CD4-positive, alpha-beta memory T cell (primary cell): ENCODE measurements at places on chromosomes 6 and 20. TPM values are rescaled to one million over a fixed set of nuclear protein-coding genes. Genes with fewer than 3 reads are reported as not detected.

The CPXM1 gene
- not detected for total RNA-seq

The DEFB124 gene
- total RNA-seq = not detected

- no peak for DNase-seq
- H3K4me1 ChIP-seq = no peaks in the 10 kb centered on the region
- H3K4me3 ChIP-seq = no peak overlapping the region
- no peaks in the 10 kb centered on the region for H3K27me3 ChIP-seq
These were observed 29.4 kb upstream of the FOXO3 start for GRCh38 chr6:108531332-108531731.

The TULP1 gene
- total RNA-seq = not detected

- no peak for DNase-seq
- no peaks in the 10 kb centered on the region for H3K4me1 ChIP-seq
- no peaks in the 10 kb centered on the region for H3K36me3 ChIP-seq
These were observed 15.6 kb downstream of the CHRNA4 start for GRCh38 chr20:63345328-63346100.

- no peaks in the 10 kb centered on the region for H3K27me3 ChIP-seq
- DNase-seq = peak; percentile 3
- H3K4me3 ChIP-seq = no peak overlapping the region
- H3K27ac ChIP-seq = no peak overlapping the region
- H3K36me3 ChIP-seq = no peaks in the 10 kb centered on the region
These were observed 62.3 kb downstream of the PAX1 start for GRCh38 chr20:21767739-21768223.
